Stimulated activated CD8-positive, alpha-beta memory T cell treated with anti-CD3 and anti-CD28 coated beads, Interleukin-7, amount 100 ng/mL, for 1 hour (primary cell): ENCODE measurements at places on chromosomes 3 and 15.

GRCh38 chr3:121995161-121996137 is 26.6 kb downstream of the ILDR1 start:
- no peak for DNase-seq

DNA sequence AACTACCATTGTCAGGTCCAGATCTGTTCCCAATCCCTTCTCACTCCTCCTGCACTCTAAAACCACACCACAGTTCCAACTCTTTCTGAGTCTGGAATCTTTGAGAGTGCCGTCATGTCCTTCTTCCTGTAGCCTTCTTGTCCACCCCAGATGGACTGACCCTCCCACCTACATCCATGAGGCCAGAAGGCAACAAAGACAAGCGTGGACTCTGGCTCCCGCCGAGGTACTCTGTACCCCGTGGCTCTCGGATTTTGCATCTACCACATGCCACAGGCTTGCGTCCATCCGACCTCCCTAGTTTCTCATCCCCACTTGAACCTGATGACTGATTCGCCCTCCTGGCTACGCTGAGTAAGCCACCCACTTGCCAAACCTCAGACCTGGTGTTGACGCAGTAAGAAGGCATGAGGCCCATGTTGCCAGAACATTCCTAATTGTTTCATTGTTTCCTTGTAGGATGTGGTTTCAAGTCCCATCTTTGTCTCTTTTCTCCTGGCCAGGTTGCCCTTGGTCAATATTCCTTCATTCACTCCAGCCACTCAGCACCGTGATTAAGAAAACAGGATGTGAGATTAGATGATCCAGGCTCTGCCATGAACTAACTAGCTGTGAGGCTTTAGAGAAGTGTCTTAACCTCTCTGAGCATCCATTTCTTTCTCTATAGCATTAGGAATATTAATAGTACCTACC is 1.1 kb upstream of the ZBTB38 start:
- no peak for DNase-seq

DNA sequence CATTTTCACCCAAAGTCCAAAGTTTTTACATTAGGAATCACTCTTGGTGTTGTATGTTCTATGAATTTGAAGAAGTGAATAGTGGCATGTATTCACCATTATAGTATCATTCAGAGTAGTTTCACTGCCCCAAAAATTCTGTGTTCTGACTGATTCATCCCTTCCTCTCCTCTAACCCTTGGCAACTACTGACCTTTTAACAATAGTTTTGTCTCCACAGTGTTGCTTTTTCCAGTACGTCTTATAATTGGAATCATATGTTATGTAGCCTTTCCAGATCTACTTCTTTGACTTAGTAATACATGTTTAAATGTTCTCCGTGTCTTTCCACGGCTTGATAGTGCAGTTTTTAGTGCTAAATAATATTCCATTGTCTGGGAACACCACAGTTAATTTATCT is 379.0 kb upstream of the SGO1 start:
- DNase-seq = no peak

DNA sequence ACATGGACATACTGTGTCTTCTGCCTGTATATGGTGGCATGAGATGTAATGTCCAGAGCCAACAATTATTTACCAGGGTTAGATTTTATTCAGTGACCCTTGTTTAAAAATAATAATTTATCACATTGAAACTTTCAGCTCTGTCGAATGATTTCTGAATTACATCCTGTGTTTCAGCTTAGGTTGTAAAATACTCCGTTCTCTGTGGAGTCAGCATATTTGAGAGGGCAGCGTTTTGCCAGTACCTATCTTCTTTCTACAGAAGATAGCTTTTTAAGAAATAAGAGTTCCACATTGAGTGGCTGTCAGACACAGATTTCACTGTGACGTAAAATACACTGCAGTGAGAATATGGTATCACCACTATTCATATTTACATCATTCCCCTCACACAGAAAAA is 85.3 kb downstream of the SLC49A4 start:
- no peak for DNase-seq

GRCh38 chr15:60235951-60236710 is 161.7 kb downstream of the ANXA2 start:
- no peak for DNase-seq

- DNase-seq = no peak
These were observed 230.0 kb downstream of the TUSC7 start for GRCh38 chr3:116939550-116939949.

DNA sequence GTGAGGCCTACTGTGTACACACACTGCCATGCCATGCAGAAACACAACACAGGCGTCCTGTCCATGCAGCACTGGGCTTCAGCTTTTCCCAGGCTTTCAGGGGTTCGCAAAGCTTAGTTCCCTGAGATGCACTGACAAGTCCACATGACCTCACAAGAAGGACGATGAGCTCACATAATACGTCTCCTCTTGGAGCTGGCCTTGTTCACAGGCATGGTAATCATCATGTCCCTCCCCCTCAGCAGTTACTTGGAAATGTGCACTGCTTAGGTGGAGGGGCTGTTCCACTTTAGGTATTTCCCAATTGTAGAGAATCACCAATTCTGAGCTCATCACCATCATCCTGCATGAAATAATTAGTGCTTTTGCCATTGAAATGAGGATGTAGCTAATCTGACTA is 308.8 kb downstream of the LRTM1 start:
- DNase-seq = no peak

DNA sequence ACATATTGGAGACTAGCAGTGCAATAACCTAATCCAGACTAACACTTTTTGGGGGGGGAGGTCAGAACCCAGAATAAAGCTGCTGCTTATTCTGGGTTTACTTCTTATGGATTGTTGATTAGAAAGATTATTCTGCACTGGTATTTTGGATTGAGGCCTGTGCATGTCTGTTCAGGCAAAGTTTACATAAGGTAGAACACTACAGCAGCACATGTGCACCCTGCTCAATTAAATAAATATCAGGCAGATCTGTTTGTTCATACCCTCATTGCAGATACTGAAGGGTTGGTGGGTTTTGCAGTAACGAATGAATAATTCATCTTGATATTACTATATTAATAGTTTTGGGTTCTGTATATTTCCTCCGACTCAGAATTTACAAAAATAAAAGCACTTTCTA is 19.1 kb downstream of the ARIH1 start:
- no peak for DNase-seq

DNA sequence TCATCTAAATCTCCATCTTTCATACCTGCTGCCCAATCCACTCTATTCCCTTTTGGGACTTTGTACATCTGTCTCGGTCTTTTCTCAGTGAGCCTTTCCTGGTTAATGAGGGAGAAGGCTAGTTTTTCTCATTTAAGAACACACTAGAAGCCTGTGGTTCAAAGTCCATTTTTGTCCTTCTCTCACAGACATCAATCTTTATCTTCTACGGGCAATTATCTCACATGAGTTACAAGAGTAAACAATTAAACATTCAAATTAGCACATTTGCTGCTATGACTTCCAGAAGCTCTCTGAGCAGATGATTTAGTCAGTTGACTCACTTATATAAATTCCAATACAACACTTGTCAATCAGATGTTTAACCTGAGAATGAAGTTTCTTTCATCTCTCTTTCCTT is 49.3 kb upstream of the KBTBD8 start:
- DNase-seq = no peak

GRCh38 chr3:192914848-192915247 is 2.8 kb downstream of the MB21D2 start:
- DNase-seq = no peak

DNA sequence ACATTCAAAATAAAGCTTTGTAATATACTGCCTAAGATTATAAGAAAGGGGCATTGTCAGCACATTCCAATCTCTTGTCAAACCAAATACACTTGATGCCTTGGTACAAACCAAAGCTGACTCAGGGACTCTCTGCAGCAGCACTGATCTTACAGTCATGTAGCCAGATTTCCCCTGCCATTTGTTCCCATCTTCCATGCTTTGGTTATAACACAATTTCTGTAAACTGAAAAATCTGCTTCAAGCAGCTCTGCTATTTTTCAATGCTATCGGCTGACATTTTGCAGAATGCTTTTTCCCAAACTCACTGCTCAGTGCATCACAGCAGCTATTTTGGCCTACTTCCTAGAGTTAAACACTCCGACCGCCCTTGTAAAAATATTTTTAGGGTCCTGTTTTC is 18.2 kb downstream of the PLOD2 start:
- DNase-seq = no peak

- no peak for DNase-seq
These were observed 270.3 kb downstream of the CGGBP1 start for GRCh38 chr3:87788516-87788915.

GRCh38 chr15:68712886-68713285 is 107.8 kb downstream of the ANP32A start:
- DNase-seq = no peak

- no peak for DNase-seq
These were observed 1398.0 kb upstream of the ALCAM start for GRCh38 chr3:103968751-103969150.

DNA sequence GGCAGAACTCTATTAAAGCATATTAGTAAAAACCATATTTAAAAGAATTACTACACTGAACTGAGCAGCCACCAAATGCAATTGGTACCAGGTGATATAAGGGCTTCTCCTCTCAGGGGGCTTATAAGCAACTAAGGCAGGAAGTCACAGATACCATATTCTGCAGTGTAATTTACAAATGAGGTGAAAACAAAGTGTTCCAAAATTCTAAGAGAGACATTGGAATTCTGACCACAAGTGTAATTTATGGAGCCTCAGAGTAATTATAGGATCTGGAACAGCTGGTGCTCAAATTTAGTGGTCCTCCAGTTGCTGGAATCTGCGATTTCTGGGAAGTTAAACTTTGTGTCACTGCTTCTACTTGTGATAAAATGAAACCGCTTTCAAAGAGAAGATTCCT is 3.1 kb upstream of the NR1I2 start:
- no peak for DNase-seq

DNA sequence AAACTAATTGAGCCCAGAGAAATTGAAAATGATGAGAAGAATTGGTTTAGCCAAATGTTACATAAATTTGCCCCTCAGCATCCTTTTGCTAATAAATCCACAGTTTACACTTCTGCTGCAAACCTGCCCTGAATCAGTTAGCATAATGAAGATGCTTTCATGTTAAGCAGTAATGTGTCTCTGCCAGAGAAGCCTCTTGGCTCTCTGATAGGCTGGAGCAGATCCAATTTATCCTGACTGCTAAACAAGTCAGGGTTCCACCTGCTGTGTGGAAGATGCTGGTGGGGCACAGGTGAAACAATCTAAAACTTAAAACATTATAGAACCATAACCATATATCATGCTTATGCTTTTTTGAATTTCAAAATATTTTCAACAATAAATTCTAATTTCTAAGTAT is 946.8 kb downstream of the OTOL1 start:
- no peak for DNase-seq

- DNase-seq = no peak
These were observed 3.4 kb downstream of the GAP43 start for GRCh38 chr3:115626721-115627120.

- DNase-seq = no peak
These were observed 249.2 kb downstream of the OPA1 start for GRCh38 chr3:193842029-193842798.

GRCh38 chr3:100087198-100087597 is 27.1 kb downstream of the FILIP1L start:
- no peak for DNase-seq
